Erythroblast (primary cell): ENCODE measurements at places on chromosomes 6 and 20.

DNA sequence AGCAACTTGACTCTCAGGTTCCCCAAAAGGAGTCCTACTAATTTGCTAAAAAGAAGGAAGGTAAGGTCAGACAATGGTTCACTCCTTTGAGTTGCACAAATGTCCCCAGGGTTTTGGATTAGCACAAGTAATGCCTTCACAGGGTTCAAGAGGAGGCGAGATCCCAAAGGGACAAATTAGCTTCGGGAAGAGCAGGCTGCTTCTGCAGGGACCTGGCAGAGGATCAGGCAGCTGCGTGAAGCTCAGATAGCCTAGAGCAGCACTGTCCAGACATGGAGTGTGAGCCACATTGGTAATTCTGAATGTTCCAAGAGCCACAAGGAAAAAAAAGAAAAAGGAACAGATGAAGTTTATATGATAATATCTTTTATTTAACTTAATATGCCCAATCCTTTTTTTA is 115.4 kb downstream of the CFAP61 start:
- DNase-seq: no peak

DNA sequence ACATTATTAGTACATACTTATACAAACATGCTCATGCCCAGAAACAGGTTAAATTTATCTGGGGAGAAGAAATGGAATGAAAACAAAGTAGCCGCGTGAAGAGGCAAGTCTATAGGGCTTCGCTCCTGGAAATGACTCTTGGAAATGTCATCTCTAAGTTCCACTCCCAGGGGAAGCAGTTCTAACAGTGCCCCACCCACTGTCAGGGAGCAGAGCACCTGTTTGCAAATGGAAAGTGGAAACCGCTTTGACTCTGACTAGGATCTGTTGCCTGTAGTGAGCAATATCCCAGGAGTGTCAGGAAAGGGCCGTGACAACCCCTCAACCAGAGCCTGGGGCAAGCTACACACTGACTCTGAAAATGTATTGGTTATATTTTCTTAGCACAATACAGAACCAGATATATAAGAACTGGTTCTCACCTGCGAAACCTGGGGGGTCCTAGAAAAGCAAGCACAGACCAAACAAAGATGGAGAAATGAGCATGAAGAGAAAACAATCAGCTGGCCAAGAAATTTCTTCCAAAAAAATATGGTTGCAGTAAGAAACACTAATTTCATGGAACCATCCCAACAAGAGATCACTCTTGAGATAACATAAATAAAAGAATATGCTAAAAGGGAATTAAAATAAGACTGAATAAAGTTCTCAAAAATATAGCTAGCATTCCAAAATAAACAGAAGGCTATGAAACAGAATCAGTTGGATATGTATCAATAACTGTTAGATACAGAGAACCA is 47.5 kb upstream of the CRISP1 start:
- DNase-seq: no peak

DNA sequence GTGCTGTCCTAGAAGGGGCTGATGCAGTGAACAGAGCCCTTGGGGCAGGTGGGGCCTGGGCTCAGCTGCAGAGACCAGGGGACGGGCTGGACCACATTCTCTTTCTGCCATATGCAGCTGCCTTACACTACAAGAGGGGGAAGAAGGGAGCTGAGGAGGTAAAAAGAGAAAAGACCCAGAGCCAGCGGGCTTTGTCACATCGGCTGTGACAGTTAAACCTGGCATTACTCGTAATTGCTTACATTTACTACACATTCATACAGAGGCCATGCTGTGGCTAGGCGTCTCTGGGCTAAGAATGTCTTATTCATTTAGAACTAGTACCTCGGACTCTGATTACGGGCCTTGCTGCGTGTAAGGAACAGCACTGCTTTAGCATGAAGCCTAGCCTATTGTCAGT is 12.8 kb upstream of the MAS1L start:
- no peak for DNase-seq

GRCh38 chr20:2859330-2860121 is 13.8 kb upstream of the PTPRA start:
- no peak for DNase-seq

- DNase-seq: no peak
Measured at GRCh38 chr20:697826-698225, 22.2 kb upstream of the SCRT2 start.

DNA sequence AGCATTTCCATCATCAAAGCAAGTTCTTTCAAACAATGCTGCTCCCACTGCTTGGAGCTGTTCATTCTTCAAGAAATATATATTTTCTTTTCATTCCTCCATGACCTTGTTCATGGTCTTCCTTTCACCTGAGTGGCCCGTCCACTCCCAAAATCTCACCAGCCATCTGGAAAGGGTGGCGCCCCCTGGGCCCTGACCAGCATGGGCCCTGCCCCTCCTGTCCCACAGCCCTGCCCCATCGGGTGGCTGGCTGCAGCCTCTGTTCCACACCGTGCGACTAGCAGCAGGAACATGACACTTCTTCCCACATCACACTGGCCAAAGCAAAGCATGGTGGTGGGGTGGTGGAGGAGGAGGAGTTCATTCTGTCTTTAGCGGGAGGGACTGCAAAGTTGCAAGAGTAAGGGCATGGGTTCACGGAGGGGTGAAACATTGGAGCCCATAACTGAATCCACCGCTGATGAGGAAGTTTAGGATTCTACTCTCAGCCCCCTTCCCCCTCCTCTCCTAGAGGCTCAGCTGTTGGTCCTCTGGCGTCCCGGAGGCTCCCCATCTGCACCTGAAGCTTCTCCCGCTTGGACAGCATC is 195.2 kb upstream of the SLC24A3 start:
- no peak for DNase-seq

GRCh38 chr20:20491110-20491783 is 123.3 kb downstream of the INSM1 start:
- DNase-seq: no peak

GRCh38 chr6:77778527-77778926 is 125.7 kb downstream of the MEI4 start:
- no peak for DNase-seq

- no peak for DNase-seq
Measured at GRCh38 chr6:25359891-25360290, 80.7 kb downstream of the CARMIL1 start.

- DNase-seq: peak; percentile 42
Measured at GRCh38 chr6:43368259-43369160, 937 bp downstream of the ZNF318 start.

GRCh38 chr20:21713901-21714296 is 8.4 kb downstream of the PAX1 start:
- no peak for DNase-seq

GRCh38 chr6:29917857-29918256 is 24.5 kb upstream of the HLA-A start:
- DNase-seq: no peak

GRCh38 chr20:17768271-17768670 is 68.5 kb downstream of the BANF2 start:
- no peak for DNase-seq

- no peak for DNase-seq
Measured at GRCh38 chr20:47201074-47201730, 155.3 kb downstream of the ZMYND8 start.

- DNase-seq: no peak
Measured at GRCh38 chr6:108656836-108657235, 96.1 kb downstream of the FOXO3 start.

DNA sequence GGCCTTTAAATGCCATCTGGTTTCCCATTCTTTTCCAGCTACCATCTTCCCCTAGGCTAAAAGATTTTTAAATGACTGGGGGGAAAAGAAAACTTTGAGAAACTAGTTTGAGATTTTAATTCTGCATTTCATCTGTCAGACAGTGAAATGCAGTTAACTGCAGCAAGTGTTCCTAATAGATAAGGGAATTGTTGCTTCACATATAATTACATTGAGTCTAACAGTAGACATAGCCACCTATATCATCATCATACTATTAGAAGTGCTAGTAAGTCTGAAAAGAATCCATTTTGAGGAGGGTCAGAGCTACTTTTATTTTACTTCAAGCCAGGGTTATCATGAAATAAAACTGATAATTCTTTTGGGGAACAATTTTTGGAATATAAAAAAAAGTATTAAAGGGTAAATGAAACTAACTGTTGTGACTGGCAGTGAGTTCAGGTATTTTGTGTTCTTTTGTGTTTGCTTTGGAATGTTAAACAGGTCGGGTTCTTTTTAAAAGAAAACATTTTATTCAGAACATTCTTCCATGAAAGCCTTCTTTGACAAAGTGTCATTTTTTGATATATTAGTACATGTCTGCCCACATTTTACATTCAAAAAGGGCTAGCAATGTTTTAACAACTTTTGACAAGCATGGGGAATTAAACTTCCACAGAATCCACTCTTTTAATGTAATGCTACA is 170.1 kb downstream of the HS3ST5 start:
- DNase-seq: peak; percentile 64

DNA sequence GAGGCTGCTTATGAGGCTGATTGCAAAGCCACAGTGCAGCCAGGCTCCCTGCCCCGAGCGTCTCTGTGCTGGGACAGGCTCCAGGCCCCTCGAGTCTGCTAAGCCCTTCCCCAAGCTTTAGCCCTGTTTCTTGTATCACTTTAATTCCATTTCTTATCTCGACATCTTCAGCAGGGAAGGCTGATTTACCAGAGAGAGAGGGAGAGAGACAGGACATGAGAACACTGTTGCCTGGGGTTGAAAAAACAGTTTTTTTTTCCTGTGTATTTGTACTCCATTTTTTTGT is 386.5 kb downstream of the SMOC2 start:
- no peak for DNase-seq

DNA sequence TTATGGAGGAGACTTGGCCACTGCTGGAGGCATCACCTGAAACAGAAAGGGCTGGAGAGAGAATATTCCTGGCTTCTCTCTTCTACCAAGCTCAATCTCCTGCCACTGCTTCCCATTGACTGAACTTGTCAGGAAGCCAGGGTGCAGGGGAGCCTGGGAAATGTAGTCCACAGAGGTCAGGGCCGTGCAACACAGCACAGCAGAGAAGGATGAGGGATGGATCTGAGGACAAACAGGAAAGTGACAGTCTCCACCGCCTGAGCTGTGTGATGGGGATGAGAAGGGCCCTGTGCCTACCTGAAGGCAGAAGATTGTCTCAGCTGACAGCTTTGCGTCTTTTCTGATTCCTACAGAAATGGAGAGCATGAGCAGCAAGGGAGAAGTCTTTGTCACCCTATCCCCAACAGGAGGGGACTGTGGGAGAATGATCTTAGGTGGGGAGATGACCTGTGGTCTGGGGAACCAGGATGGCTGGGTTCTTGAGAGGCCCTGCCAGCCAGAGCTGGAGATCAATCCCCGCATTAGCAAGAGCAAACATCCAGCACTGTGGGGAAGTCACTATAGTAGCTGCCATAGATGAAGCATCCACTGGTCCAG is 114.2 kb downstream of the SNX5 start:
- no peak for DNase-seq

DNA sequence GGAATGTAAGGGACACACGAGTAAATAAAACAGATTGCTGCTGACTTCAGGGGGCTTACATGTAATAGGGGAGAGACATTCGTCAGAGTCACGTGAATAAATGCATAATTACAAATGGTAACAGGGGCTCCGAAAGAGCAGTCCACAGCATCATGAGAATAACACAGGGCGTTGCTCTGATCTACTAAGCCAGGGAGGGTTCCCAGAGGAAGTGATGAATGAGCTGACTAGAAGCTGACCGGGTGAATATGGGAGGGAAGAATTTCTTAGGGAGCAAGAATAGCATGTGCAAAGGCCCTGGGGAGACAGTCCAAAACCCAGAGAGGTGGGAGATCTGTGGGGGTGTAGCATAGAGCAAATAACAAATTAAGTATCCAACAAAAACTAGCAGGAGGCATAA is 2.4 kb downstream of the BPI start:
- no peak for DNase-seq

DNA sequence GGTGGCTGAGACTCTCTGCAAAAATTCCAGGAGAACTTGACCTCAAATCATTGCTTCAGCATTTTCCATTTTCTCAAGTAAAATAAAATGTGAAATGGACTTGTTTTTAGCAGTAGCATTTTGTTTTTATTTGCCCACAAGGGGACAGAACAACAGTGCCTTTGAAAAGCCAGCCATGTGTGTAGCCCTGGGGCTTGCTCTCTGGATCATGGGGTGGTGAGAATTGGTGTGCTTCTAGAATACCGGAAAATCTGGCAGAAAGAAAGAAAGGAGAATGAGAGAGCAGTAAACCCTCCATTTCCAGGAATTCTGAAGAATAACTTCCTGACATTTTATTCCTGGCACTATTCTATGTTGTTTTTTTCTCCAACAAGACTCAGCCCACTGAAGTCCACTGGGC is 254.7 kb upstream of the MOCS1 start:
- DNase-seq: no peak

GRCh38 chr6:166381381-166381732 is 1.4 kb downstream of the MPC1 start:
- no peak for DNase-seq

- no peak for DNase-seq
Measured at GRCh38 chr6:47529734-47530133, 52.1 kb downstream of the CD2AP start.

DNA sequence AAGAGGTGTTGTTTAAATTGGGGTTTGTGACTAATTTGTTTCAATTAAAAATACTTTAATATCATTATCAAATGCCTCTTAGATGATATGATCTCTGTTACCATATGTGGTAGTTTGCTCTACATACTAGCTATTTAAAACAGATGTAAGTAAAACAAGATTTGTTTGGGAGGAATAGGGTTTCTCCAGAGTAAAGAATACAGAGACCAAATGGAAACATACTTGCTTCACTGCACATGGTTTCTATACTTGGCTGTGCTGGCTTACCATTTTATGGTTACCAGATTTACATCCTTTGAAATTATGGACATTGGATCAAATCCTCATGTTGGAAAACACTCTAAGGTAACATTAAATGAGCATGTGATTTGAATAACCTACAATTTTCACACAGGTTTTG is 588.3 kb downstream of the CD109 start:
- DNase-seq: no peak

GRCh38 chr6:107460083-107460631 is 793 bp upstream of the PDSS2 start:
- DNase-seq: no peak

GRCh38 chr6:125279961-125280360 is 21.8 kb downstream of the HDDC2 start:
- DNase-seq: no peak

GRCh38 chr6:160065200-160065599 is 56.4 kb upstream of the SLC22A1 start:
- DNase-seq: no peak

DNA sequence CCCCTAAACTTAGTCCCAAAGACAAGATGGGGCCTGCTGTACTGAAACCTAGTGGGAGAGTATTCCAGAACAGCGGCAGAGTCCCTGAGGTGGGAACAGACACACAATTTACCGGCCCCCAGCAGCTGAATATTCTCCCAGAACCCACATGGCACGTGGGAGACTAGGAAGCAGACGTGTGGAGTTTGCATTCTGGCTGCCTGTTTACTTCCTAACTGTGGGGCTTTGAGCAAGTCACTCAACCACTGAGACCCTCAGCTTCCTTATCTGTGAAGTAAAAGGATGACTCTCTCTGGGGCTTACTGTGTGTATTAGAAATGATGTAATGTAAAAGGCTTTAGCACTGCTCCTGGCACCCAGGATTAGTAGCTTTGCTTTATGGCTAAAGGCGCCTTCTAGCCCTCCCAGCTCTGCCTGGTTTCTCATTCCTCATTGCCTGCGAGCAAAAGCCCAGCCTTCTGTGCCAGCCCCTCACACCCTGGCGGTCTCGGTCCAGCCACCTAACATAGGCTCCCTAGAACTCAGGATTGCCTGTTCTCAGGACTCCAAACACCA is 353.1 kb downstream of the CDC5L start:
- DNase-seq: no peak
